Stimulated activated CD4-positive, alpha-beta T cell treated with anti-CD3 and anti-CD28 coated beads, Interleukin-4, amount 100 ng/mL, for 4 hours (primary cell): ENCODE measurements at places on chromosomes 5 and 9.

DNA sequence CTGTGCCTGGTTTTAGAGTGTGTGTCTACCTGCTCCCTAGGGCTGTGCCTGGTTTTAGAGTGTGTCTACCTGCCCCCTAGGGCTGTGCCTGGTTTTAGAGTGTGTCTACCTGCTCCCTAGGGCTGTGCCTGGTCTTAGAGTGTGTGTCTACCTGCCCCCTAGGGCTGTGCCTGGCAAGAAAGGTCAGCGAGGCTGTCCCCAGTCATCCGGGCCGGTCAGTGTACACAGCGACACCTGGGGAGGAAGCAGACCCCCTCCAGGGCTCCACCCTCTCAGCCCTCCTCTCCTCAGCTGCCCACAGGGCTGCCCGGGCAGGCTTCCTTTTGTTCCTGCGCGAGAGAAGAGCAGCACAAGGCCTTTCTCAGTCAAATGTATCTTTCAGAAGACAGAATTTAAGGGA is 4.1 kb downstream of the NRARP start:
- no peak for DNase-seq

DNA sequence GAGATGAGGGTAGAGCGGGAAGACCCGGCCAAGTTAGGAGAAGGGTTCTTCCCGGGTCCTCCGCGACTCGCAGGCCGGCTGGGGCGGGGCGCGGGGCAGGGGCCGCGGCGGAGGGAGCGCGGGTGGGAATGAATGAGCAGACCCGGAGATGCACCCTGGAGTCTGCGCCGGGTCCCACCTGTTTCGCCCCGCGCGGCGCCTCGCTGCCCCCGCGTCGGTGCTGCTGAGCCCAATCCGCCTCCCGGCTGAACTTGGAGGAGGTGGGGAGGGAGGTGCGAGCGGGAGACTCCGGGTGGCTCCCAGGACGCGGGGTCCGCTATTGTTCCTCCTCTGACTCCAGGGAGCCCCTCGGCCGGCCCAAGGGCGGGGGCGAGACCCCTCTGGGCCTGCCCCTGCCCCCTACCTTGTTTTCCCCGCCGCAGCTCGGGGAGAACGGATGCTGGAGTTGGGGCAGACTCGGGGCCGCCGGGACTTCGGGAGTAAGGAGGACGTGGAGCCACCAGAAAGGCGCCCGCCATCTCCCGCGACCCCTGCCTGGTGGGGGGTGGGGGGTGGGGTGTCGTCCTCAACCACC is 659 bp downstream of the RAI14 start:
- no peak for DNase-seq

DNA sequence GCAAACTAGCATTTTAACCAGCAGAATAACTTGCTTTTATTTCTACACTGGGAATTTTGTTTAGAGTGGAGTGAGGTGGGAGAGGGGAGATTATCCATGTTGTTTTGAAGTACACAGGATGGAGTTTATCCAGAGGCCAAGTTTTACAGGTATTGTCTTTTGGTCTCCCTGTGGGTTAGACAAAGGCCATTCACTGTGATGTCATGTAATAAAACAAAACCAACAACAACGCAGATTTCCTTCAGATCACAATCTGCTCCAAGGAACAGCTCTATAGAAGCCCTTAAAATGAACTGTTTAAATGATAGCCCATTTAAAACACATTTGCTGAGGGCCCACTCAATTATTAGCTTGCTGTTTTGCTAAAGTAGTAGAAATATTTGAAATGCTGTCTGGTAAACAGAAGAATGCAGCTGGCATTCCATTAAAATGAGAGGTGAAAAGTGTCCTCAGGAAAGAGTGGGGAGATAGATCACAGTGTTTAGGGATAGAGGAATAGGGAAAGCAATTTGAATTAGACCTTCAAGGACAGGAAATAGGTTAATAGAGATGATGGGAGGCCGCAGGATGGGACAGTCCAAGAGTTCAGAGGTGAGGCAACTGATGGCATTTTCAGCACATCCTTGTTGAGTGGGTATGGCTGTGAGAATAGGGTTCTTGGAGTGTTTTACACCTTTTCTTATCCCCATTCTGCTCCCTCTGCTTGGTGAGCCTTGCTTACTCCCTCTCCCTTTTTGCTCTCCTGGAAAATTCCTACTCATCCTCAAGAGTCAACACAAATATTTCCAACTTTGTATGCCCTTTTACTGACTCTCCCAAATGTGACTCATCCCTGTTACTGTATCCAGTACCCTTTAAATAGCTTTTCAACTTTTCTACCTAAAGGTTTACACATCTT is 140.1 kb upstream of the NR3C1 start:
- no peak for DNase-seq

GRCh38 chr9:111475195-111475594 is 9.0 kb downstream of the ECPAS start:
- no peak for DNase-seq

GRCh38 chr9:120890320-120891244 is 13.6 kb upstream of the PHF19 start:
- DNase-seq = peak; percentile 10

GRCh38 chr5:65085516-65085850 is 316.8 kb downstream of the CWC27 start:
- DNase-seq = no peak

- no peak for DNase-seq
Observed at GRCh38 chr5:139061274-139061673, 136.9 kb downstream of the SIL1 start.

- no peak for DNase-seq
Observed at GRCh38 chr5:111296570-111296969, 72.4 kb downstream of the CAMK4 start.

DNA sequence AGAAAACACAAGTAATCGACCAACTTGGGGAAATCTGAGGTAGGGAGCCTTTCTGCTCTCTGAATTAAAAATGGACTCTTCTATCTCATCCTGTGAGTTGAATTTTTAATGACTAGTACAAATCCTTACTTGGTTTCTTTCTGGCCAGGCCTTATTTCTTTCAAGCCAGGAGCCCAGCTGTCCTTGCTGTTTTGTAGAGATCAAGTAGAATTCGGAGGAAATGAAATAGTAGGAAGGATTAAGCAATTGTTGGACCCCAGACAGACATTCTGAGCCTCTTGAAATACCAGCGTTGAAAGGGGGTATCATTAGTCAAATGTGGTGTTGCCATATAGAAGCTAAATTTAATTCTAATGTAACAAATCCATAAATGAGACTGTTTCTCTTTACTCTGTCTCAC is 53.7 kb upstream of the SMIM15 start:
- no peak for DNase-seq

DNA sequence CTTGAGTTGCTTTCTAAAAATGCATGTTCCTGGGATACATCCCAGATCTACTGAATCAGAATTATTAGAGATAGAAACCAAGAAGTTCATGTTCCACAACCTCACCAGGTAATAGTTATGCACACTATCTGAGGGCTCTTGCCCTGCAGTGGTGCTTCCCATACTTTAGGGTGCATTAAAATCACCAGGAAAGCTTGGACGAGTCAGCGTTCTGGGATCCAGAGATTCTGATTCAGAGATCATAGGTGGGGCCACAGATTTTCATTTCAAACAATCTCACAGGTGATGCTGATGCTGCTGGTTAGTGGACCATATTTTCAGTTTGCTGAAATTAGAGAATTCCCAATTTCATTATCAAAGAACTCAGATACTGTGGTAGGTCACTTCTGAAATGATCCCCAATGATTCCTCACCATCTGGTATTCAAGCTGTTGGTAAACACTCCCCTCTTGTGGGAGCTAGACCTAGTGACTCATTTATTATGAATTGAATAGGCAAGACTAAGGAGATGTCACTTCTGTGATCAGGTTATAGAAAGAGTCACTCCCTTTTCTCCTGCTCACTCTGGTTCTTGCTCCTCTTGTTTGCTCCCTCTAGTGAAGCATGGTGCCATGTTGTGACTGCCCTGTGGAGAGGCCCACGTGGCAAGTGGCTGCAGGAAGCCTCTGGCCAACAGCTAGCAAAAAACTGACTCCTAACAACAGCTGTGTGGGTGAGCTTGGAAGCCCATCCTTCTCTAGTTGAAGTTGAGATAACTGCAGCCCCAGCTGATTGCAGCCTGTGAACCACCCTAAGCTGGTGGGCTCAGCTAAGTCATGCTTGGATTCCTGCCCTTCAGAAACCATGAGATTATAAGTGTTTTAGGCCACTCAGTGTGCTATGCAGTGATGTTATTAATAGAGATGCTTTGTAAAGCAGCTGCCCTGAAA is 59.8 kb downstream of the SH3TC2 start:
- DNase-seq = no peak

DNA sequence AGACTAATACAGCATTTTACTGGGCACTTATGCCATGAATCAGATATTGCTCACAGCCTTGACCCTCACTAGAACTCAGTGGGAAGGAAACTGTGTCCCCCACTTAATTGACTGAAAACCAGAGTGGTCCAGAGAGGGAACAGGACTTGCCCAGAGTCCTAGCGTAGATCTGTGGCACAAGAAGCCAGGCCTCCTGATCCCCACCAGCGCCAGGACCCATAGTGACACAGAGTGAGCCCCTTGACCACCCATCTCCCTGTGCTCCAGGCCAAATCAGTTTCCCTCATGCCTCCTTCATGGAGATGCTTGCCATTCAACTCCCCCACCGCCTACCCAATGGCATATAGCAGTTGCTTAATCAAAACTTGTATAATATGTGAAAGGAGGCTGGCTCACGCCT is 8.3 kb downstream of the KIF12 start:
- DNase-seq = no peak

GRCh38 chr9:6897207-6897822 is 139.5 kb downstream of the KDM4C start:
- no peak for DNase-seq

DNA sequence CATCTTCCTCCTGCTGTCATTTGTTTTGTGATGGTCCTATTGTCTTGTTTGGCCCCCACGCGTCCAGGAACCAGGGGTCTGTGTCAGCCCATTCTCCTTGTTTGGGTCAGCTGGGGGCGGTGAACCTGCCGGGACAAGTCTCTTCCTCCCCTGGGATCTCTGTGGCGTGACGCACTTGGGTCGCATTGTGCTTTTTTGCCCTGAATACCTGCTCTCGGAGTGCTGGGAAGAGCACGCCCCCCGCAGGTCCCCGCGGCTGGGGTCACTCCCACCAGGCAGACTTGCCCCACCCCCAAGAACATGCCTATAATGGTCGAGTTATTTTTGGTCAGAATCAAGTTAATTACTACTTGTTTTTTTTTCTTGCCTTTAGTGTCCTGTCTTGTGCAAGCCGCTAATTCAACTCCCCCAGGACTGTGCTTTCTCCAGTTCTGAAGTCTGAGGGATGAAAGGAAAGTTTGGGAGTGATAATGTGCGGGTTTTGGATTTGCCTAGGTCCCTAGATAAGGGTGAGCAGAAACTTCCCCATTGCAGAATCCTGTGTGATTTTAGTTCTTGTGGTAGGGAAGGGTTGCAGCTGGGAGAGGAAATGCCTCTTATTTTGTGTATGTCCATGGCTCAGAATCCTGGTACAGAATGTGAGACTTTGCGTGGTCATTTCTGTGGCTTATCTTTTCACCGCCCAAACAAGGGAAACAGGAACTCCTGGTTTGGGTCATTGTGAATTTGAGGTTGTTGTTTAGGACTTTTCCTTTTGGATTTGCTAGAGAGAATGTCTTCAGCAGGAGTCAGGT is 789 bp downstream of the ACER2 start:
- peak; percentile 4 for DNase-seq

GRCh38 chr9:136238342-136238732 is 7.3 kb downstream of the QSOX2 start:
- DNase-seq = no peak

DNA sequence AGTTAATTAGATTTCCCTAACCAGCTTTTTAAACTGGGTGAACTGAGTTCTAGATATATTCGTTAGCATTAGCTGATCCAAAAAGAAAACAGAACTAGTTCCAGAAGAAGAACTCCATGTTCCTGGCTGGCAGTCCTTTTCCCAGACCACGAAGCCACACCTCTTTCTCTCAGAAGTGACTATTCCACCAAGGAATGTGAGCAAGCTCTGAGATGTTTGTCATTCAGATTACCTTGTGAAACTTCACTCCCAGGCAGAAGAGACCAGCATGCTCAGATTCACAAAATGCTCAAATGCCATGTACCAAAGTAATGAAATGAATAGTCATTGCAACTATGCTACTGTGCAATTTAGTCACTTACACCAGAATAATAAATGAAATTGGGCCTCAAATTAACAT is 4.4 kb upstream of the SSBP2 start:
- DNase-seq = no peak

- DNase-seq = no peak
Observed at GRCh38 chr9:98374385-98375051, 119.1 kb upstream of the TBC1D2 start.

DNA sequence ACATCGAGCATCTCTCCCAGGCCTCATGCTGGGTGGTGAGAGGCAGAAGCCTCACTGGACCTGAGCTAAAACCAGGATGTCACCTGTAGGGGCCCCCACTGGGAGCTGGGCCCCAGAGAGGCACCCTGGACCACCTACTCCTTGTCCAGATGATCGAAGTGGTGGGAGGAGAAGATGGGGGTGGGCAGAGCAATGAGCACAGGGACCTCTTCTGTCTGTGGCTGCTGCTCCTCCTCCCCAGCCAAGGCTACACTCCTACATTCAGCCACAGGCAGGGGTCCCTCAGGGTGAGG is 227.5 kb downstream of the CACNA1B start:
- DNase-seq = no peak

DNA sequence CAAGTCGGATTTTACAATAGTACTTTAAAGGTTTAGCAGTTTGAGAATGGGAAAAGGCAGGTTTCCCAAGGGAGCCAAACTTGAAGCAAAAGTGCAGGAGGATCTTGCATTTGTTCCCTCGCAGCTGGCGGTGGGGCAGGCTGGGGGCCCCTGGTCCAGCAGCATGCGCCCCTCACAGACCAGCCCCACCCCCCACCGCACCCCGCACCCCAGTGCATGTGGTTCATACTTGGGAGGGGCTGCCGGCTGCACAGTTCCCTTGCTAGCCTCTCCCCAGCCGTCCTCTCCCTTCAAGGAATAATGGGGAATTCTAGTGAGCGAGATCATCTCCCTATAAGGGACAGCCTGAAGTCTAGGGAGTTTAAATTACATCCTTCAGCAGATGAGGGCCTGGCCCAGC is 273.1 kb upstream of the IRX2 start:
- DNase-seq = no peak

GRCh38 chr5:34609951-34610441 is 46.1 kb upstream of the RAI14 start:
- DNase-seq = no peak

GRCh38 chr5:67478337-67478736 is 281.7 kb upstream of the CD180 start:
- DNase-seq = no peak

- DNase-seq = no peak
Observed at GRCh38 chr5:72242796-72243475, 77.1 kb downstream of the MRPS27 start.

- no peak for DNase-seq
Observed at GRCh38 chr9:130292106-130292505, 26.5 kb downstream of the HMCN2 start.

GRCh38 chr5:74116984-74117383 is 491.0 kb downstream of the ARHGEF28 start:
- no peak for DNase-seq

DNA sequence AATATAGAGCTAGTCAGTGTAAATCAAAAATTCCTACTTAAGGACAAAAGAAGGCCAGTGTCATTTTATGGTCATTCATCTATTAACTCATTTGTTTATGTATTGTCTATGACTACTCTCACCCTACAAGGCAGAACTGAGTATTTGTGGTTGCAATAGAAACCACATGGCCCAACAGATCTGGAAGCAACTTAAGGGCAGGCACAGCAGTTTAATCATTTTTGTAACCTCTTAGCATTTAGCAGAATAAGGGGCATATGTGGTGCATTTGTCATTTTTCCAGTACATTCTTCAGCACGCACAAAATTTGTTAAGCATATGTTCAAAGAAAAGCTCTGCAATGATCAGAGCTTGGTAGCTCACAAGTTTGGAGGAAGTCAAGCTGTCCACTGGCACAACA is 1.1 kb downstream of the FKBP15 start:
- DNase-seq = no peak
